ENCODE measurements at places on chromosomes 4 and X. TPM values are rescaled to one million over a fixed set of nuclear protein-coding genes. Genes with fewer than 3 reads are reported as not detected.

Gene NSDHL
- total RNA-seq, result 28.8 TPM

Gene VCX3B
- not detected for total RNA-seq

Gene HSFX2
- total RNA-seq, result not detected

Gene BTC
- 0.68 TPM for total RNA-seq

Gene MAGEB2
- not detected for total RNA-seq

Gene FAM9B
- not detected for total RNA-seq

Gene VSIG1
- 0.34 TPM for total RNA-seq

Gene IGBP1
- total RNA-seq, result 92.5 TPM

Gene PLXNA3
- total RNA-seq, result 39.3 TPM

Gene BCLAF3
- 9.8 TPM for total RNA-seq

Gene NEIL3
- 1.4 TPM for total RNA-seq

Gene ODAM
- total RNA-seq, result not detected

Gene FAM149A
- 1.7 TPM for total RNA-seq

Data from nasal cavity respiratory epithelium epithelial cell of viscerocranial mucosa (primary cell).